Prostate gland (tissue), 2 donors: ENCODE measurements at places on chromosomes 4 and X. TPM values are rescaled to one million over a fixed set of nuclear protein-coding genes. Genes with fewer than 3 reads are reported as not detected.

- no peak overlapping the region for H3K27ac ChIP-seq
- H3K27me3 ChIP-seq = no peaks in the 10 kb centered on the region
- H3K4me3 ChIP-seq = no peak overlapping the region
- no peak for DNase-seq
Observed at GRCh38 chr4:178316211-178316610, 874.0 kb upstream of the AGA start.

DNA sequence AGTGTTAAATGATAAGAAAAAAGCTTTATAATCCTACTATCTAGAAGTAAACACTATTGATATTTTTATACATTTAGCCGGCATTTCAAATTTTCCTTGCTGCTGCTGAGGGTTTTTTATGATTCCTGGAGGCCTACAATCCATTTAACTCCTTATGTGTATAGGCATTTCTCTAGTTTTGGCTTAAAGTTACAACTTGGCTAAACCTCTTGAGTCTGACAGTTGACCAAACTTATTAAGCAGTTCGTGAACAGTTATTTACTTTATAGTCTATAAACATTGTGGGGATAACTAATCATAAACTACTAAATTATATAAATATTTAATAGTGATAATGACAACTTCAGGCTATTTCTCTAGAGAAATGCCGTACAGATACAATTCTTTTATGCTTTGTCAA, 141.9 kb downstream of the ADGRL3 start:
- H3K4me1 ChIP-seq = no peaks in the 10 kb centered on the region
- no peaks in the 10 kb centered on the region for H3K36me3 ChIP-seq
- no peak overlapping the region for H3K27ac ChIP-seq
- no peak overlapping the region for H3K4me3 ChIP-seq
- no peak for DNase-seq

DNA sequence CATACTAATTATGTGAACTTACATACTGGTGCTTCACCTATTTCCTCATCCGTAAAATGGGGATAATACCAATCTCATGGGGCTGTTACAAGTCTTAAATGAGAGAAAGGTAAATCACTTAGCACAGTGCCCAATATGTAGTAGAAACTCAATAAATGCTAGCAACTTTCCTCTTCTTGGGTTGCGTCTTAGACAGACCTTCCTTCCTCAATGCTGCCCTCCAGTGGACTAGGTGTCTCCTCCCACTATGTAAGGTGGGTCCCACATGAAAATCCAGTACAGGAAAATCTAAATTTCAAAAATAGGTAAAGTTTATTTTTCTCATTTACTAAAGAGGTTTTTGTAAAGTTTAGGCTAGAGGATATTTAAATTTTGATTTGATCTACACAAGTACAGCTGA, 20.6 kb downstream of the ZDHHC9 start:
- no peak overlapping the region for H3K4me3 ChIP-seq
- no peaks in the 10 kb centered on the region for H3K4me1 ChIP-seq
- H3K27me3 ChIP-seq = no peaks in the 10 kb centered on the region
- no peak for DNase-seq

DNA sequence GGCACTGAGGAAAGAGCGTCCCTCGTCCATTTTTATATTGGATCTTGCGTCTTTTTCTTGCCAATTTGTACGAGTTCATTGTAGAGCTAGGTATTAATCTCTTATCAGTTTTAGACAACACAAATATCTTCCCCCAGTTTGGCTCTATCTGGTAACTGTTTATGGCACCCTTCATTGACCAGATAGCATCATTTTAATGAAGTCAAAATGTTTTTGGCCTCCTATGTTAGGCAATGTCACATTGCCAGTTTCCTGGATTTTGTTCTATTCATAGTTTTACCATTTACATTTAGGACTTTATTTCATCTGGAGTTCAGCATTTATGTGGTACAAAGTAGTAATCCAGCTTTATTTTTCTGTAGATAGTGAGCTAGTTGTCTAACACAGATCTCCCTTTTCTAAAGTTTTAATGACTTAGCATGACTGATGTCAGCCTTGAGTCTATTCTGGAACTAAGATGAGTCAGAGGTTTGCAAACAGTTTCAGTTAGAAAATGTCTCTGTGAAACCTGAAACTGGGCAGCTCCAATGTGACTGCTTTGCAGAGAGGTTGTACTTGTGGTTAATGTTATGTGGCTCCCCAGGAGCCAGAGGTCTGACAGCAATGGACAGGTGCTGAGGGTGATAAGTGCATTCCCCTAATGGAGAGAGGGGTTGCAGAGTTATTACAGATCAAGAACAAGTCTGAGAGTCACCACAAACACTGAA, 5.3 kb upstream of the STBD1 start:
- no peak overlapping the region for H3K4me3 ChIP-seq
- H3K36me3 ChIP-seq = no peaks in the 10 kb centered on the region
- peak overlapping the region; percentile 6 for H3K27ac ChIP-seq
- H3K27me3 ChIP-seq = no peaks in the 10 kb centered on the region

DNA sequence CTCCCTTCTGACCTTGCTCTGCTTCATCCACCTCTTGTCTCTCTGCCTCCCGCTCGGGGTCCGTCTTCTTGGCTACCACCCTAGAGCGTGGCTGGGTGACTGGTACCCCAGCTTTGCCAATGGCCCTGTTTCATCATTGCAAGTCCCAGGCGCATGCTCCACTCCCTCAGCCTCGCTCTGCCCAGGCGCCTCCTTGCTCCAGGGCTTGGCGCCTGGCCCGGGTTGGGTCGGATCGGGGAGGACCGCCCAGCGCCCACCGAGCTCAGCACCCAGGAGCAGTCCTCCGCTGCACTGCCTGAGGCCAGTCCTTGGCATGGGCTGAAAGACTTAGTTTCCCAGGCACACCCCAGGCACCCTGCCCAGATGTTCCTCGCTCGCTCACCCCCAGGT, 577 bp downstream of the BGN start:
- no peaks in the 10 kb centered on the region for H3K4me1 ChIP-seq
- H3K27ac ChIP-seq = no peak overlapping the region
- no peaks in the 10 kb centered on the region for H3K36me3 ChIP-seq
- H3K27me3 ChIP-seq = no peaks in the 10 kb centered on the region
- DNase-seq = no peak

GRCh38 chrX:12877386-12877785, 10.5 kb downstream of the TLR7 start:
- no peaks in the 10 kb centered on the region for H3K36me3 ChIP-seq
- H3K4me1 ChIP-seq = no peaks in the 10 kb centered on the region
- peak; percentile 29 for DNase-seq
- no peak overlapping the region for H3K4me3 ChIP-seq

The RHOXF2 gene
- not detected for total RNA-seq

The MAPK10 gene
- total RNA-seq = 64.9 TPM
